CD4-positive, alpha-beta T cell treated with Interleukin-15 for 4 hours (primary cell): ENCODE measurements at places on chromosomes 3 and 15.

DNA sequence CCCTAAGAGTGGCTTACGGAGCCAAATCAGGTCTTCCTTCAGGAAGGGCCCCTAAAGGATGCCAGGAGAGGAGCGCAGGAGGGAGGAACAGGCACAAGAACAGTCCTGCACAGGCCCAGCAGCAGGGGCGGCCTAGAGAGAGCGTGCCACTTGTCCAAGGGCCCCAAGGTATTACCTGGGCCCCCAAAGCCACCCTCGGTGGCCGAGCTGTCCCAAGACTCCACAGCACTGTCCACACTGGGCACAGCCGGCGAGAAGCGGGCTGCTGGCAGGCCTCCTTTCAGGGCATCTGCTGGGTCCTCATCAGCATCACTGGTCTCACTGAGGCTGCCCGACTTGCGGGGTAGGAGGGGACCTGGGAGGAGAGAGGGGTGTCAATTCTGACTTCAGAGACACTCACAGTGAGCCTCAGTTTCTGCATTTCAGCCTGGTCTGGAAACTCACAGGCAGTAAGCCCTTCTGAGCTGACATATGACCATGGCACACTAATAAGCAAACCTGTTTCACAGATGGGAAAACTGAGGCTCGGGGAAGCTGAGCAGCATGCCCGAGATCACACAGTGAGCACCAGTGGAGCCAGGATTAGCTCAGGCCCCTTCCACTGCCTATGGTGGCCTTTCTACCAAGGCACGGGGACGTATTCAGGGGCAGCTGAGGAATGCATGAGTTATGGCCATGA lies 33.4 kb downstream of the GRIP2 start:
- no peak for DNase-seq

DNA sequence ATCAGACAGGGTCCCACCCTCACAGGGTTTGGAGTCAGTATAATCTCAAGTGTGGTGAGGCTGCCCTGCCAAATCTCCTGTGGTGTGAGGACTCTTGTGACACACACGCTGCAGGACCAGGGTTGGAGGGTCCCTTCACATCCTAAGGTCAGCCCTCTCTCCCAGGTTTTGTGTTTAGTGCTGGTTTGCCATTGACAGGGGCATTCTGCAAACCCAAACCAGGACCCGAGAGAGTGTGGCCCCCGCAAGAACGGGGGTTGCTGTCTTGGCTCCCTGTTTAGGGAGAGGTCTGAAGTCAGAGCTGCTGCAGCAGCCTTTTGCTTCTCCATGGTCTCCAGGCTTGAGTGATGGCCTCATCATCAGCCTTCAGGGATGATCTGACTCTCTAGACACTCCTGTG lies 14.7 kb downstream of the FAM107A start:
- no peak for DNase-seq

GRCh38 chr15:81199031-81199779 lies 2.5 kb downstream of the IL16 start:
- no peak for DNase-seq

DNA sequence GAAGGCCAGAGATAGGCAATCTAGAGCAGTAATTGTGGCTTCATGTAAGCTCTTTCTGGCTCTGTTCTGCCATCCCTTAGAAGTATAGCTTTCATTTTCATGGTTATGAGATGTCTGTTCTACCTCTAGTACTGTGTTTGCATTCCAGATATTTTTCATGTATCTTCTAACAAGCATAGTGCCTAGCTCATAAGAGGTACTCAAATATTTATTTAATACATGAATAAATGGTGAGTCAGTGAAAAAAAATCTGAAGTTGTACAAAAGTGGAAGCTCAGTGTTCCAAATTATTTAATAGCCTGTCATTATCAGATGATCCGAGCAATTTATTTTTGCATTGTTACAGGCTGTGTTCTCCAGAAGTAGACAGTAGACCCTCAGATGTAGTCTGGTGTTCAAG lies 64.3 kb downstream of the OXSM start:
- no peak for DNase-seq

DNA sequence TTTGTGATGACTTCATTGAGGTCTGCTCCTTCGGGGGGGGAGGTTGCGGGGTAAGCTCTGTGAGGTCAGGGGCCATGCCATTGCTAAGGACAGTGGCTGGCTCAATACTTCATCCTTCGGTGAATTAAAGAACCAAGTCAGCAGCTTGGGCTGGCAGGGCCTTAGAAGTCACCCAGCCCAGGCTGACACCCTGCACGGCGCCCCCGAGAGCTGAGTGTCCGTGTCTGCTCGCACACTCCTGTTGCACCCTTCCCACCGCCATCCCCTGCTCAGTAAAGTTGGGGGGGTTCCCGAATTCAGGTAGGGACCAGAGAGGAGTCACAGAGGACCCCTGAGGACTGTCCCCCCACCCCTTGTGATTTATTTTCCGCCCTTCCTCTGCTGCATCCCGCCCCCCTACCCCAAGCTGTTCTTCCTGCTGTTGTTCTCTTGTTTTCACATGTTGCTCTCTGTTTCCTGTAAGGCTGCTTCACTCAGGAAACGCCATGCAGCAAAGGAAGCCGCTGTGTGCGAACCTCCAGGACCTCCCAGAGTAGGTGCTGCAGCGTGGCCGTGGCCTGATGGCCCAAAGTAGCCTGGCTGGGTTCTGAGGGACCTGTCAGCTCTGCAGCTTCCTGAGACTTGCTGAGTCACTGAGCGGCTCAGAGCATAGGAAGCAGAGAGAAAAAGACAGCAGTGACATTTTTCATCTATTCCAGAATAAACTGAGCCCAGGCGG lies 14.4 kb downstream of the EFCC1 start:
- DNase-seq: peak; percentile 47

DNA sequence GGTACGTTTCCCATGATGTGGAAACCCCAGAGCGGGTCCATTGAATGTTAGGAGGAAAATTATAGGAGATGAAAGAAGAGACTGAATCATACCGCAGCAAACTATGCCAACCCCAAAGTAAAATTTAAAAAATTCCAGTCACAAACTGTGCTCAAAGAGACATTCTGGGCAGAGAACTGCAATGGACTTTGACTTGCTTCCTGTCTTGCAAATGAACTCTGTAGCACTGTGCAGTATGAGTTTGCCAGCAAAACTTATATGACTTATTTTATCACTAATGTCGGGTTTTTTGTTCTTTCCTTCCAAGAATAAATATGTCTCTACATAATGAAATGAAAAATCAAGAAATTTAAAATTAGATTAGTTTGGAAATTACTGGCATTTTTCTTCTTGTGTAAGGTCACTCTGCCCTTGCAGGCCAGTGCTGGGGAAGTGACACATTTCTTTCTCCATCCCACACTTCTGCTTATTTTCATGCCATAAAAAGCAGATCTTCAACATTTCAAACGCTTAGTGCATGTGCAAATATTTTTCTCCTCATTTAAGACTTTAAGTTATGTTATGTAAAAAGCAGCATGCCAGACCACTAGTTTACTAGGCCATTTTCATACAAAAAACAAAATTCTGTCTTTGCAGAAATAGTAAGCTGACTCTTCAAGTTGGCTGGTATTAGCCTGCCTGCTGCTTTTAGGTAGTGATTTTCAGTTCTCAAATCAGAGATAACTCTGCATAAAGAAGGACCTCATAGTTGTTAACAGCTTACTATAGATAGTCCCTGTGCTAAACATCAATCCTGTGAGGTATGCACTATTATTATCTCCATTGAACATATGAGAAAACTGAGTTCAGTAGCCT lies 32.2 kb upstream of the SSR3 start:
- DNase-seq: no peak

DNA sequence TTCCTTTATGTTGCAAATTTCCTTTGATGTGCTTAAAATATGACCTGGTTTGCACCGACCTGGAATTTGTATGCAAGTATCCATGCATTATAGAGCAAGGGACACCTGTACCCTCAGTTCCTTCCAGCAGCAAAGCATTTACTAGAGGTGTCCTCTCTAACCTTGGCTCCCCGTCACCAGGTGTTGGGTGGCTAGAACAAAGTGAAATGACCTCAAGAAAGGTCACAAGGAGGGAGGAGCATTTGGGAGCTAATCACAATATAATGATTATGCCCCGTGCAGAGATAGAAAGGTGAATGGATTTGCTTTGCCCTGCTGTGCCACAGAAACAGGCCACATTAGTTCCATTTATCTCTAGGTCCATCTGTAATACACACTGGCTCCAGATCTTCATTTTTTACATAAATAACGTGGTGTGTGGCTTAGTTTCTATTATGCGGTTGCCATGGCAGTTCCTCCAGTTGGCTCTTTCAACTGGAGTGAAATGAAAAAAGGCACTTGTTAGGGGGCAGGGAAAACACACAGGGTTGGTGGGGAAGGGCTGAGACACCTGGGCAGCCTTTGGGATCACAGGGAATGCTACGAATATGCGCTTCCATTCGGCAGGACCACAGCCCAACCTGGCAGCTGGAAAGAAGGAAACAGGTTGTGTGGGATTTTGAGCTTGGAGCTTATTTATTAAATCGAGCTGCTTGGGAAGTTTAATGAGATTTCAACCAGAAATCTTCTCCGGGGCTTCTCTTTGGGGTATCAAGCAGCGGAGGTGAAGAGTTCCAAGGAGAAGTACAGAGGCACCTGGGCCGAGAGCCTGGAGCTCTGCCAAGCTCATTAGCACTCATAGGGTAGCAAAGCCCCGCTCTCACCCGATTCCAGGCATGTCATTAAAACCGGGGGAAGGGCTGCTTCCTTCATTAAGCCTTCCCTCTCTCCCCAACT lies 233.5 kb upstream of the ST8SIA2 start:
- DNase-seq: no peak

GRCh38 chr15:85367741-85368140 lies 12.7 kb upstream of the AKAP13 start:
- DNase-seq: no peak

DNA sequence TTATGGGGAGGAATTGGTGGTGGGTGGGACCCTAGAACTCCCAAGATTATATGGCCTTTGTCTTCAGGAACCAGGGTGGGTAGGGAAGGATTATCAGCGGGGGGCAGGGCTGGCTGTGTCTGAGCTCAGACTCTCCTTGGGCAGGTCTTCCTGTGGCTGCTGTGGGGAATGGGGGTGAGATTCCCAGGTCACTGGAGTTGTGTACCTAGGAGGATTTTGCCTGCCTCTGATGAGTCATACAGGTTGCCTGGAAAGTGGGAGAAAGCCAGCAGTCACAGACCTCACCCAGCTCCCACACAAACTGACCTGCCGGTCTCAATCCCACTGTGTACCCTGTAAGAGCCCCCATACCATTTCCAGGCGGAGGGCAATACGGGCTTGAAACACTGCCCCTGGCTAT lies 209.9 kb upstream of the CNTN3 start:
- no peak for DNase-seq

GRCh38 chr3:34300621-34301020 lies 502.2 kb downstream of the PDCD6IP start:
- DNase-seq: no peak

GRCh38 chr3:57007521-57008460 lies 52.7 kb upstream of the SPATA12 start:
- no peak for DNase-seq

- no peak for DNase-seq
Measured at GRCh38 chr3:13637311-13637891, 88.5 kb downstream of the FBLN2 start.

- DNase-seq: no peak
Measured at GRCh38 chr3:114356066-114356465, 62.2 kb downstream of the TIGIT start.

- no peak for DNase-seq
Measured at GRCh38 chr3:71441217-71441924, 142.2 kb downstream of the FOXP1 start.

- DNase-seq: no peak
Measured at GRCh38 chr3:41690766-41691563, 270.9 kb downstream of the ULK4 start.

- DNase-seq: no peak
Measured at GRCh38 chr3:64489361-64490044, 198.3 kb downstream of the ADAMTS9 start.

DNA sequence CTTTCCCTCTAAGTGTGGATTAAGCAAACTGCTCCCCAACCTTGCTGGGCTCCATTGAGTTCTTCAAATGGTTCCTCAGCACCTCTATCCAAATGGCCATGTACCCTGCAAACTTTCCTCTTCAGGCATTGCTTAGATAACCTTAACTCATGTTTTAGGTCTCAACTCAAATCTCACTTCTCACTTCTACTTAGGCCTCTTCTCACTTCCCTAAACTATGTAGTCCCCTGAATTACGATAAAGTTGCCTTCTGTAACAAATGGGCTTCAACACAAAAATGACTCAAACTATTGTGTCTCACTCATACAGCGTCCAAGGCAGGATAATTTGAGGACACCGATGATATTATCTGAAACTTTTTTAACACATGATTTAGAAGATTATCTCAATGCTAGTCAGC lies 62.4 kb upstream of the STAC start:
- no peak for DNase-seq

- no peak for DNase-seq
Measured at GRCh38 chr3:141106842-141107241, 55.7 kb downstream of the SPSB4 start.

DNA sequence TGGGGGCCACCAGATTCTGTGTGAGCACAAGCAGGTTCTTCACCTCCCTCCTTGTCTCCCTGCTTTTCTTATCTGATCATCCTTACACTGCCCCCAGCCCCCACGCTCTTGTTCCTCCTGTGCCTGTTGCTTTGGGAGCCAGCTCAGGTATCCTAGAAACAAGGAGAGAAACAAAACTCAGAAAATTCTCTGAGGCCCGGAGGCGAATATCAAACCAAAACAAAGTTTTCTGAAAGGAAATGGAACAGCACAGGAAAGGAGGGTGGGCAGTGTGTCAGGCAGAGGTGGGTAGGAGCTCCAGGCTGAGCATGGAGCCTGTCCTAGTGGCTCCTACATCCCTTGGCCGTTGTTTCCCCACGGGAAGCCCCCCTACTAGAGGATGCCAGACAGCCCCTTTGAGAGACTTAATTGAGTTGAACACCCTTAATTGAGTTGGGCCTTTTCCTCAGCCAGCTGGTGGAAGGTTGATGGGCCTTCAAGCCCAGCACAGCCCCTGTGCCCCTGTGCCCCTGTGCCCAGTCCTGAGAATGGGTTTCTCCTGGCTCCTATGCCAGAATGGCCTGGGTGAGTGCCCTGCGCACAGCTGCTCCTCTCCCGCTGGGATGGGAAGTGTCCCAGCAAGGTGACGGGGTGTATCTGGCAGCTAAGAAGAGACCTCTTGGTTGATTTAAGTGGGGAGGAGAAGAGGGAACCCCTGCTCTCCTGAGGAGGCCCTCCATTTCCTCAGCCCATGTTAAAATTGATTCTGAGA lies 22.8 kb upstream of the JMJD7 start:
- DNase-seq: no peak

GRCh38 chr3:156542101-156543042 lies 12.5 kb downstream of the SSR3 start:
- DNase-seq: no peak

GRCh38 chr3:51391566-51392354 lies 675 bp downstream of the RBM15B start:
- peak; percentile 44 for DNase-seq

DNA sequence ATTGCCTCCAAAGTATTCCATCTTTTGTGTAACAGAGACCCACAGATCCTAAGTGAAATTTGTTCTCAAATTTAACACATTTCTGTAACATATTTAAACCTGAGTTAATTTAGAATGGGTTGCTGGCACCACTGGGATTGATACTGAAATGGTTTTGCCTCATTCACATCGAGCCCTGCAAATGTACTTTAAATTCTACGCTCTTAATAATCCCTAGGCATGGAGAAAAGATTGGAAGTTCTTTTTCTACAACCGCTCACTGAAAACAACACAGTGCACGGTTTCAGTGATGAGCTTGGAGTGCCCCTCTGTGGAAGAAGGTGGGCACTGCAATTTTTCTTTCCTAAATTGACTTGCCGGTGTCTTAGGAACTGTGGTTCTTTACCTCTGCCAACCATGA lies 109.9 kb upstream of the ATP11B start:
- DNase-seq: peak; percentile 53
